ENCODE measurements at places on chromosomes 4 and X.

DNA sequence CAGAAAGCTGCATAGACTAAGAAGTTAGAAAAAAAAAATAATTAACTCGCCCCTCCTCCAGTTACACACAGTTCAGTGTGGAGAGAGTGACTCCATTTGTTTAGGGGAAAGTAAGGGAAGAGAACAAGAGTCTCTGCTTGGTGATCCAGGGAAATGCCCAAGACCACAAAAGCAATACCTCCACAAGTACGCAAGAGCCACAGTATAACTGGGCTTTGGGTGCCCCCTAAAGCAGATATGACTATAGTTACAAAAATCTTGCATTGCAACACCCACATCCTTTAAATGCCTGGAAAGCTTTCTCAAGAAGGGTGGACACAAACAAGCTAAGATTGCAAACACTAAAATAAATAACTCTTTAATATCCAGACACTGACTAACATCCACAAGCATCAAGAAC, 164.2 kb upstream of the NRK start:
- DNase-seq, result no peak

DNA sequence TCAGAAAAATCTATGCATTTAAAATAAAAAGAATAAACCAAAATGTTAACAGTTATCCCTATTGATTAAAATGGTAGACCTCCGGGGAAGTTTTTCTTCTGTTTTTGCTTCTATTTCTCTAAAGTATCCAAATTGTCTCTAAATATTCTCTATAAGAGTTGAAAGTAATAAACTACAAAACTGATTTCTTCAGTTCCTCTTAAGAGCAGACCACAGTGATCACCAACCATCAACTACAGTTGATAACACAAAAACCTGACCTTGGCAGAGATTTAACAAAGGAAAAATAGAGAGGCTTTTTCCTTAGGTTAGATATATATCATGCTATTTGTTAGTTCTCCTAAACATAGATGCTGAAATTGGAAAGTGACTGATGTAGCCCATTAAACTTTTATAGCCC, 27.3 kb downstream of the DDX60 start:
- DNase-seq, result no peak

DNA sequence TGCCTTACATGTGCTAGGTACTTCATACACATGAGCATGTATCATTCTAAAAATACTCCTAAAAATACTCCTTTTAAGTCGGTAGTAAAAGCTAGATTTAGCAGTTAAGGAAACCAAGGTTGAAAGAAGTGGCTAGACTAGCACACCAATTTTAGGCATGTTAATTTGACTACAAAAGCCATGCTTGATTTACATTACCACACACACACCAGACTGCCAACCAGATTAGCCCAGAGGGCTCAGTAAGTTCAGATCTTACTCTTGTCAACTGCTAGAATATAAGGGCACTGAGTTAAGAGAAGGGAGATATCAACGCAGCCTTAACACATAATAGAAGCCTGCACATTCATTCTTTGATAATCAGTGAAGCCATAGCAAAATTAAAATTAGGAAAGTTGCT, 117.9 kb downstream of the MID1IP1 start:
- DNase-seq, result no peak

- no peak for DNase-seq
Measured at GRCh38 chr4:116413222-116413621, 672.2 kb downstream of the TRAM1L1 start.

DNA sequence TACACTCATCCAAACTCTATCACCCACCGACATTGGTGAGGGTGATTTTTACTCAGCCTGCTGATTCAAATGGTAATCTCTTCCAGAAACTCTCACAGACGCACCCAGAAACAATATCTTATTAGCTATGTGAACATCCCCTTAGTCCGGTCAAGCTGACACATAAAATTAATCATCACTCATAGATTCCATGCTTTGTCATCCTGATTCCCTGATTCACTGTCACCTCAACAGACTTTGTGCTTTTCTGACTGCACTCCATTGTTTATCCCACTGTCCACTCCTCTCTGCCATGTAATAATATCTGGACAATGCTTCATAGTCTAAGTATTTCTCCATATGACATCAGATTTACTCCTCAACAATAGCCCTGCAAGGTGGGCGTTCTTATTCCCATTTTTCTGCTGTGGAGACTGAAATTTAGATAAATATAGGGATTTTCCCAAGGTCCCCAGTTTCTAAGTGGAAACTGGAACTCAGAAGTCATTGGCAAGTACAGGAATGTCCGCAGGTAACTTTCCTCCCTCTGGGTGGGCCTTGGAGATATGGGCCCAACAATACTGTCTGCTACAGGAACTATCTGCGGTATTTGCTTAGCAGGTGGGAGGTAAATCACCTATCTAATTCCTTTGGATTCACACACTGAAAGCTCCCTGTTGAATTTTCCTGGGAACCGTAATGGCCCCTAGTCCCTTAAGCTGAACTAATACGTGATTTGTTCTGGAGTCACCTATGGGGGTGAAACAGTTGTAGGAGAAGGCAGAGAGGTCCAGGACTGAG, 228.6 kb upstream of the BCOR start:
- DNase-seq, result no peak

GRCh38 chr4:9762823-9763475, 18.5 kb upstream of the DRD5 start:
- DNase-seq, result peak; percentile 57

DNA sequence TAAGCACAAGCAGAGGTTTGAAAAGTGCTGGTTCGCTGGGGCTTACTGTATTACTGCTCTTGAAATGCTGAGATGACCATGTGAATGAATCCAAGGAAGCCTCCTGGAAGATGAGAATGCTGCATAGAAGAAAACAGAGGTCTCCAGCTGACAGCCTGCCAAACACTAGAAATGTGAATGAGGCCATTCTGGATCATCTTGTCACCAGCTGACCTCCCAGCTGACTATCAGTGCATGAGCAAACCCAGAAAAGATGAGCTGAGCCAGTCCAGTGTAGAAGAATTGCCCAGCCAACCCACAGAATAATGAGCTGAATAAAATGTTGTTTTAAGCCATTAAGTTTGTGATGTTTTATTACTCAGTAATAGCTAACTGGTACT, 49.1 kb upstream of the DYNLT3 start:
- DNase-seq, result peak; percentile 21

- DNase-seq, result peak; percentile 9
Measured at GRCh38 chr4:124459941-124460310, 252.6 kb downstream of the ANKRD50 start.

GRCh38 chr4:21949073-21949457, 493 bp upstream of the KCNIP4 start:
- DNase-seq, result no peak

GRCh38 chrX:17390419-17390850, 15.4 kb downstream of the NHS start:
- no peak for DNase-seq

- no peak for DNase-seq
Measured at GRCh38 chr4:169664615-169665014, 44.2 kb downstream of the CLCN3 start.

DNA sequence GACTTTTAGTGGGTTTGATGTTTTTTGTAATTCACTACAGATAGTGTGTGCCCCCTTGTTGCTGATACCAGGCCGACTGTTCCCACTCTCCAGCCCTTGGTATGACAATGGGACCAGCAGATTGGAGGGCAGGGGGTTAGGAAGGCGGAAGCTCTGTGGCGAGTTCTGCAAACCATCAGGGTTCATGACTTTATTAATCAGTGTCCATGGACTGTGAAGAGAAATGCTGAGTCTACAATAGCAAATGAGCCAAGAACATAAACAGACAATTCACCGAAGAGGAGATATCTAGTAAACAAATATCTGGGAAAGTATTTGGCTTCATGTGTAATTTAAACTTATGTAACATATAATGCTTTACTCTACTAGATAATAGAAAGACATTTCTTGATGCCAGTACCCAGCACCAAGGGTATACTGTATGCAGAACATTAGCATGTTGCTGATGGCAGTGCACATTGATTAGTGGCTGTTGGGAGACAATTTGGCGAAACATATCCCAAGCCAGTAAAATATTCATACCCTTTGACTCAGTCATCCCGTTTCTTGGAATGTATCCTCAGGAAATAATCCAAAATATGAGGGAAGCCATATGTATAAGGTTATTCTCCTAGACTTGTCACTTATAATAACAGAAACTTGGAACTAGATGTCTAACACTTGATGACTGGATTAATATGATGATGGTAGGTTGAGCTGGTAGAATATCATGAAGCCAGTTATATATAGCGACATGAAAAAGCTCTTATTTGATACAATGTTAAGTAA, 169.4 kb downstream of the PTTG2 start:
- DNase-seq, result no peak

GRCh38 chr4:72582853-72583252, 13.8 kb upstream of the ADAMTS3 start:
- no peak for DNase-seq

DNA sequence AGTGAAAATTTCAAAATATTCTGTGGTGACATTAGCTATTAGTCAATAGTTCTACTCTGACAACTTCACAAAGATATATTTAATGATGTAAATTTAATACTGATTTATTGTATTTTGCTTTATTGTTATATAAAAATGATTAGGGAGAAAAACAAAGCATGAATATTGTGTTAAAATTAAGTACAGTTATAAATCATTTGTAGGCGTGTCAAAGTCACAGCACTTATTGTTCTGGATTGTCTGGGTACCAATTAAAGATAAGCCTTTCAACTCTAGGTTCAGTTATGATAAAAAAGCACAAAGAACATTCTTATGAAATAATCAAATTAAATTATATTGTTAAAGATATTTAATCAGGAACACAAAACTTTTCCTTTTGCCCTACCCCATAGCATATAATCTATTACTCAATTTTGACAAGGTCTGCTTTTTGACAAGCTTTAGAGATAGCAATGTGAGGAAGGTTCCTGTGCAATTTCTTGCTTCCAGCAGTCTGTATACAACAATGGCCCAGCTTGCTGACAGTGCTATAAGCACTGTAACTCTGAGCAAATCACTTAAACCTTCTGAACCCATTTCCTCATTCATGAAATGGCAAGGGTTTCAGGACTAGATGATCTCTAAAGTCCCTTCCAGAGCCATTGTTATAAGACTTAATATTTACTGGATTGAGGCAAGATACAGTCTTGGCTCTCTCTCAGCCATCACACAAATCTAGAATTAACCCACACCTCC, 910.3 kb upstream of the LCORL start:
- no peak for DNase-seq

DNA sequence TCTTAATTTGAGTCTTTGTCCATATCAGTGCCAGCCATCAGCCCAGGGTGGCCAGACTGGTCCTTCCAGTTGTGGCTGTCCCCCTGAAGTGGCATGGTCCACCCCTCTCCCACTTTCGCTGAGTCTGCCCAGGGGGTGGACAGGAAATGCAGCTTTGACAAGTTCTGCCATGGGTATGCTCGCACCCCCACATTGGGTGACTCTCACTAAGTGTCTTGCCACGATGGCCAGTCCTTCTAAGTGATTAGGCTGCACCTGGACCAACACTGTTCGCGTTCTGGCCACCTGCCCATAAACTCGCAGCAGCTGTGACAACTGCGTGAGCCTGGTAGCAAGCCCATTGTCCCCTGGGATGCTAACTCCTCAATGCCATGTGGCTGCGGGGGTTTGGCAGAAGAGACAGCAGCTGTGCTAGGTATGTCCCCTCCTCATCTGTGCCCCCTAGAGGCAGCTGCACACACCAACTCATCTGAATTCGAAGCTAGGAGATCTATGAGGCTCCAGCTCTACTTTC, 10.0 kb upstream of the LNX1 start:
- no peak for DNase-seq

- DNase-seq, result no peak
Measured at GRCh38 chr4:154559141-154559493, 3.7 kb upstream of the FGB start.

DNA sequence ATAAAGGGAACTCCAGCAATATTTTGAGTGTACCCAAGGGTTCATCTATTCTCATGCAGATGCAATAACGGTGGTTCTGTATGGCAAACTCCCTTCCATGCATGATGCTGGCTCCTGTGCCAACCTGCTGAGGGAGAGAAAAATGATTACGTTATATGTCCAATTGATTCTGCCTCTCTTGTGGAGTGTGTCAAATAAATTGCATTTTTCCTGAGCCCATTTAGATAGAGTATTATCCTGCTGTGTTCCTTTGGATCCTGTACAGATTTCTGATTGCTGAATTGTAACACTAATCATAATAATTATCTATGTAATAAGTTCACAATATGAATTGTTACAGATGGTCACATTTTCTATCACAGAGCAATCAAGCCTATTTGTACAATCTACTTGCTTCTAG, 821.7 kb downstream of the C4orf33 start:
- DNase-seq, result no peak

DNA sequence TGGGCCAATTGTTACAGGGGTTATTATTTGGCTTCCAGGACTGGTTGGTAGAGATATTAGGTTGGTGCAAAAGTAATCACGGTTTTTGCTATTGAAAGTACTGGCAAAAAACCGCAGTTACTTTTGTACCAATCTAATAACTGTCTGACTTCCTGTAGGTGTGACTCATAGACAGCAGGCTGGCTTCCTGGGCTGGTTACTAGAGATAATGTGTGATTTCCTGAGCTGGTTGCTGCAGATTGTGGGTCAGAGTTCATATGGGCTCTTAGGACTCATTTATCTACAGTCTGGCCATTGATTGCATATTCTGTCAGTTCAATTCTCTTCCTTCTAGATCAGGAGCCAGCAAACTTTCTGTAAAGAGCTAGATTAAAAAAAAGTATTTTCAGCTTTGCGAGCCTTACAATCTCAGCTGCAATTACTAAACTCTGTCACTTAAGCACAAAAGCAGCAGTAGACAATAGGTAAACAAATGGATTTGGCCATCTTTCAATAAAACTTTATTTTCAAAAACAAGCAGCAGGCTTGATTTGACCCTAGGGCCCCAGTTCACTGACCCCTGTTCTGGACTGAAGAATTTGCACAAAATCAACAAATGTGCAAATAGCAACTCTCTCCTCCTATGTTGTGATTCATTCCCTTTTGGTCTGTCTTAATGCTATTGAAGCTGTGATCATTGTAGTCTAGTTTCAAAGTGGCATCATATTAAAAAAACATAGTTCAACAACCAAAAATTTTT, 50.8 kb upstream of the BOD1L1 start:
- no peak for DNase-seq

GRCh38 chrX:27968878-27969277, 12.4 kb downstream of the DCAF8L1 start:
- DNase-seq, result no peak

GRCh38 chr4:19694812-19695211, 556.9 kb upstream of the SLIT2 start:
- no peak for DNase-seq

GRCh38 chr4:80926446-80926845, 104.1 kb upstream of the BMP3 start:
- DNase-seq, result no peak

DNA sequence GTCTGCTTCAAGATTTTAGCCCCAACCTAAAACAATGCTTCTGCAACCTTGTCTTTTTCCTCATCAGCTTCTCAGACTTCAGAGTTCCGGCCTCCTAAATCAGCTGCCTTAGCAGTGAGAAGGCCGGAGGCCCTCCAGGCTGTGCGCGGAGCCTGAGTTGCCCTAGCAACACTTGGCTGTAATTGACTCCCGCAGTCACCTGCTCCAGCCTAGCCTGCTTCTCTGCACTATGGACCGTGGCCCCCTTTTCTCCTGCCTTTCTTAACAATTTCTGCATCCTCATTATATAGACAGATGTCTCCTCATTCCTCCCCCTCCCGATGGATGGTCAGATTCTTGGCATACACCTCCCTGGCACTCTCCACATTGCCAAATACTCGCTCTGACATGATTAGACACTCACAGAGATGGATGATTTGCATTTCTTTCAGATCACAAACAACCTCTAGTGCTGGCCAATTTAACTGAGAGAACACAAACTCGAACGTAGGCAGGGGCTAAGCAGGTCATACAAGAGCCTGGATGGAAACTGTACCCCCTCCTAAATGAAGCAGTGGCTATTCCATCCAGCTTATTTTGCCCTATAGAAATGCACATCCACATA, 9.5 kb upstream of the HUWE1 start:
- DNase-seq, result no peak
